ENCODE measurements at places on chromosomes 16 and 17.

DNA sequence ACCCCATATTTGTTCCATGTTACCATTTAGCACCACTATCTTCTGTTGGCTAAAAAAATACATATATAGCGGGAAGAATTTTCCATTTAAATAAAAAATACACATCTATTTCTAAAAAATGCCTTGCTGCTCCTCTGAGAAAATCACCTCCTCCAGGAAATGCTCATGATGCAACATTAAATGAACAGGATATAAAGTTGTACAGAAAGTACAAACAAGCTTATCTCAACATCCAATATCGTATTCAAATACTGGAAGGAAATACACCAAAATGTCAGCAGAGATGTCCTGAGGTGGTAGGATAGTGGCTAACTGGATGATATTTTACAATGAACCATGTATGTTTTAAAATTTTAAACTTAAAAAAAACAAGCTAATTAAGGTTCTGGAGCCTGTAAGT lies 21.3 kb downstream of the GNA13 start:
- DNase-seq: no peak

DNA sequence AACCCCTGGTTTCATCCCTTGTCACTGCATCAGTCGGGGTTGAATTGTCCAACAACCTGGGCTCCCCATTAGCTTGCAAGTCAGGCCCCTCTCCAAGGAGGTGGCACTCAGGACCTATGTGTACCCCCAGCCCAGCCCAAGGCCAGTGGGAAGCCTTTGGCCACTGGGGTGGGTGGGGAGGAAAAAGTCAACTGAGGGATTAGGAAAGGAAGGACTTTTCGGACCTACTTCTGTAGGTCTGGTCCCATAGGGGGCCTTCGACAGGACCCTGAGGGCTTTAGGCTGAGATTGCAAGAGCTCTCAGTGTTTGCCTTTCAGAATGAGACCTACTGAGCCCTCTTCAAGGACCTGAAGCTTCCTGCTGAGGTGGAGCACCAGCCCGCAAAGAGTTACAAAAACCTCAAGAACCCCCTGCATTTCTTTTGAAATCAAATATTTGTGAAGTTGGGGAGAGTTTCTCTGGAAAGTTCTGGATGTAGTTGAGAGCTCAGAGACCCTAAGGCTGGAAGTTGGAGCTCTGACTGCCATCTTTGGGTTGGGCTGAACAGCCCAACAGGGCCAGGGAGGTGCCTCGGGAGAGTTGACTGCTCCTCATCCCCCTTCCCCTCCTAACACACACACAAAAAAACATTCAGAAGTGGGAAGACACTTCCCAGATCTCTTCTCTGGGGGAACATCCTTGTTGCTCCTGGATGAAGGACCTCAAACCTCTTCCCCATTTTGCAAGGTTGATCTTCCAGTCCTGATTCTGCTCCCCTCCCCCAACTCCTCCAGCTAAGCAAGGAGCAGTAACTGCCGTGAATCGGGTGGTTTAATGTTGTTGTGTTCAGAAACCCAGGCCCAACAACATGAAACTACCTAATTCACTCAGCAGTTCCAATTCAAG lies 5.8 kb upstream of the HOXB9 start:
- no peak for DNase-seq

DNA sequence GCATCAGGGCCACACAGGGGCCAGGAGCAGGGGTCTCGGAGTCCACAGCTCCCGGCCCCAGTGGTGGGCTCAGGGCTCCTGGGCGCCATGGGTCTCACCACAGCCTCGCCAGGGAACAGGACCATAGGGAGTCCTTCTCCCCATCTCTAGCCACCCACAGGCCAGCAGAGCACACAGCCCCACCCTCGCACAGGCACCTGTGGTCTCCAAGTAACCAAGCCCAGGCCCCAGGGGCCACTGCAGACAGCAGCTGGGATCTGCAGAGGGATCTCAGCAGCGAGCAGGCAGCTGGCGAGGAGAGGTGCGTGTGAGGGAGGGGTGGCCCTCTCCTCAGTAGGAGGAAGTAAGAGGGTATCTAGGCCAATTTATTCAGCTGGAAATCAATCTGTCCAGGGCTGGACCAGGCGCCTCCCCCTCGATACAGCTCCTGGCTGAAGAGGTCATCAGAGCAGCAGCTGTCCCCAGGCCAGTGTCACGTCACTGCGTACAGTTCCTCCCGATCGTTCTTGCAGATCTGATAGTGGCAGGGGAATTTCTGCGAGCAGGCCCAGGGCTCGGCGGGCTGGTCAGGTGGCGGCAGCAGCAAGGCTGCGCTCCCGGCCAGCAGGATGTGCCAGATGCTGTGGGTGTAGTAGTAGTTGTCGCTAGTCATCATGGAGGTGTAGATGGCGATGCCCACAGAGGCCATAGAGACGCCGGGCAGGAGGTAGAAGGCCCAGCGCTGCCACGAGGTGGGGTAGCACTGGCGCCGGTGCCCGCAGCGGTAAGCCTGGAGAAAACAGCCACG lies 1.4 kb upstream of the MRPL28 start:
- DNase-seq: no peak

DNA sequence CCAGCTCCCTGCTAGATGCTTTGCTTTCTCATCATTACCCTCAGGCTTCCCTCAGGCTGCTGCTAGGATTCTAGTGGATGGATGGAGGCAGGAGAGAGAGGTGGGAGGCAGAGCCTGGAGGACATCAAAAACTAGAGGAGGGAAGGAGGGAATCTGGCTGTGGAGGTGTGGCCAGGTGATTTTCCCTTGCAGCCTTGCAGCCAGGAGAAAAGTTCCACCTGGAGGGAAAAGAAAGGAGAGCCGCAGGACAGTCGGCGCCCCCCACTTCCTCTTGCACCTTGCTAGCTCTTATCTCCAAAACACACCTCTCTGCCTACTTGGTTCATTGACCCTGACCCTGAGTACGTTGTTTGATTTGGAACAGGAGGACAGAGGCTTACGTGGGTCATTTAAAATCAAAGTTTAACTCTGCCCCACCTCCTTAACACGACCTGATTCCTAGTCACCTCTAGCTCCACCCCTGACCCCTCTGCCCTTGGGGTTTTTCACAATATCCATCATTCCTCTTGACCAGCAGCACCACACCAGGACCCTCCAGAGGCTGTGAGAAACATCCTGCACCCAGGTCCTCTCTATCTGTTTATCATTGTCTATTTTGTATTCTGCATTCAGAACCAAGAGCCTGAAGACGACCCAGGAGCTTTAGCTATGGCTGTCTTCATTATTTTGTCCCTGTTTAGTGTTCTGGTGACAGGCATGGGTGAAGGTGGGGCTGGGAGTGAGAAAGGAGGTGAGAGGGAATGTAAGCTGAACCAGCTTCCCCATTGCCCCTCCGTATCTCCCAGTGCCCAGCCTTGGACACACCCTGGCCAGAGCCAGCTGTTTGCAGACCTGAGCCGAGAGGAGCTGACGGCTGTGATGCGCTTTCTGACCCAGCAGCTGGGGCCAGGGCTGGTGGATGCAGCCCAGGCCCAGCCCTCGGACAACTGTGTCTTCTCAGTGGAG lies 15.9 kb downstream of the AOC3 start:
- no peak for DNase-seq

GRCh38 chr16:89334461-89334860 lies 117.0 kb downstream of the ZNF778 start:
- DNase-seq: no peak
